ENCODE measurements at places on chromosomes 1 and 21. TPM values are rescaled to one million over a fixed set of nuclear protein-coding genes. Genes with fewer than 3 reads are reported as not detected.

- DNase-seq, result no peak
Measured at GRCh38 chr1:41766546-41766945, 152.2 kb downstream of the HIVEP3 start.

- DNase-seq, result no peak
Measured at GRCh38 chr1:44500181-44501046, 95.4 kb downstream of the RNF220 start.

GRCh38 chr1:159921251-159921650 lies 4.1 kb downstream of the TAGLN2 start:
- DNase-seq, result no peak

GRCh38 chr1:67729872-67730271 lies 44.9 kb downstream of the GADD45A start:
- DNase-seq, result no peak

DNA sequence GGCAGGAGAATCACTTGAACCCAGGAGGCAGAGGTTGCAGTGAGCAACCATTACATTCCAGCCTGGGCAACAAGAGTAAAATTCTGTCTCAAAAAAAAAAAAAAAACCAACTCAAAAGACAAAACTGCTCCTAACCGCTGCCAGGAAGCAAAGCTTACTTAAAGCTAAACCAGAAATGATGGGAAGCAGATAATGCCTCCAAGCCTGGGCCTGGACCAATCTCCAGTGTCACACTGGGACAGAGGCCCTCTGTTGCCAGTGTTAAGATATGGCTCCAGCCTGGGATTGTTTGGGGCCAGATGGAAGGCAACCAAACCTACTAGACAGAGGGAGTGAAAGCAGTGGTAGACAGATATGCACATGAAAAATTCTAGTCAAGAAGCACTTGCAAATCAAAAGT lies 36.9 kb downstream of the NSL1 start:
- DNase-seq, result no peak

GRCh38 chr1:177471244-177471643 lies 300.5 kb downstream of the BRINP2 start:
- no peak for DNase-seq

- no peak for DNase-seq
Measured at GRCh38 chr1:40690771-40691537, 550 bp upstream of the NFYC start.

DNA sequence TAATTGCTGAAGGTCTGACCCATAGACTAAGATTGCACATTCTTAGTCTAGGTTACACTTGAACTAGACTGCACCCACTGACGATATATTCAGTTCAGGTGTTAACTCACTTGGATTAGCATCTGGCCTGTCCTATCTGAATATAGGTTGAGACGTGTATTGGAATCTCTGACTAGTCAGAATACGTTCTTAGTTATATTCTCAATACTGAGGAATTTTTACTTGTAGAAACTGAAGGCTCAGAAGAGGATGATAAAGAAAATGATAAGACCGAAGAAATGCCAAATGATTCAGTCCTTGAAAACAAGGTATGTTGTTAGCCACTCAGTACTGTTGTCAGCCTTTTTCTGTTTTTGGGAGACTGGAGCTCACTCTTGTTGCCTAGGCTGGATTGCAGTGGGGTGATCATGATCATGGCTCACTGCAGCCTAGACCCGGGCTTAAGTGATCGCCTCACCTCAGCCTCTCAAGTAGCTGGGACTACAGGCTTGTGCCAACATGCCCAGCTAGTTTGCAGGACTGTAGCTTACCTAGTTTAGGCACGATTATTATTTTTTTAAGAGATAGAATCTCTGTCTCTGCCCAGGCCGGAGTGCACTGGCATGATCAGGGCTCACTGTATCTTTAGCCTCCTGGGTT lies 10.8 kb downstream of the CCDC17 start:
- no peak for DNase-seq

DNA sequence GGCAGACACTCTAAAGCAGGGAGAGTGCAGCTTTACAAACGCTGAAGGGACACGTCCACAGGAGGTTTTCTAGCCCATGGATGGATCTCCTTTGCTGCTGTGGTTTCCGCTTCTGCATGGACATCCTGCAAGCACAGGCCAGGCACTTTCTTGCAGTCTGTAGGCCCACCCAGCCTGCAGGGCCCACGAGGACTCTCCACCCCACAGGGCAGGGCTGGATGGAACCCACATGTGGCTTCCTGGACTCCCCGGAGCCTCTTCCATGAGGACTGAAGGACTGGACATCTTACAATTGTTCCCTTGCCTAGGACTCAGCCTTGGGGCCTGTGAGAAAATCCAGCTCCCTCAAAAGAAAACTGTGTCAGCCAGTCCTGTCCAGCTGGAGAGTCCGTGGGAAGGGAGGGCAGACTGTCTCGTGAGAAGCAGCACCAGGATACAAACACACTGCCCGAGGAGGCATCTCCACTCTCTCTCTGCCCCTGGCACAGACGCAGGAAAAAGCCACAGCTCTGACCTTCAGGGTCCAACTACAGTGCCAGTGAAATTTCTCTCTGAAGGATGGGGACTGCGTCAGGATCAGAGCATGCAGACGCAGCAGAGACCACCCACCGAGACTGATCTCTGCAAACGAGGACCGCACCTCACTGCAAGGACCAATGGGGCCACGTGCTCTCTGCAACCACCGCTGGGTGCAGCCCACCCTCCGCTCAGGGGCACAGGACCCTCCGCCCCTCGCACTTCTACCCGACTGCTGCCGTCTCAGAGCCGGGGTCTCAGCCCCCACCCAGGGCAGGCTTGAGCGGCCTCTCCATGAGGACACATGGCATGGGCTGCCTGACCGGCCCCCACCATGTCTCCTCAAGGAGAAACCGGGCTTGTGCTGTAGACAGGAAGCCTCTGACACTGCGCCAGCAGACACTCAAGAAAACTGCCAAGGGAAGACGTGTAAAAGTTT lies 130.1 kb downstream of the NPHP4 start:
- DNase-seq, result peak; percentile 72

GRCh38 chr1:41331546-41331917 lies 29.7 kb upstream of the FOXO6 start:
- no peak for DNase-seq

DNA sequence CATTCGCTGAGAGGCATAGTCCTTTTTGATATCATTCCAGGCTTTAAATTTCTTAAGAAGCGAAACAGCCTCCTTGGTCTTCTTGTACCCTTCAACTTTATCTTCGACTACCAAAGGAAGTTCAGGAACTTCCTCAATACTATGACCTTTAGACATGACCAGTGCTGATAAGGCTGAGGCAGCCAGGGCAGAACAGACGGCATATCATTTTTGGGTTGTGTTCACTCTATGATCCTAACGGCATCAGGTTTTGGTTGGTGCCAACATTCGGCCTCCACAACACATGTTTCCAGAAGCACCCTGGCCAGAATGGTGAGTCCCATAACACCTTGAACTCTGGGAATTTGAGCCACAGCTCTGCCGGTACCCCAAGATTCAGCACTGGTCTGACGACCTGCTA lies 31.4 kb upstream of the MYOC start:
- no peak for DNase-seq

GRCh38 chr1:201681375-201681774 lies 142.4 kb downstream of the NAV1 start:
- DNase-seq, result no peak

Gene CFAP45
- total RNA-seq, result 4.7 TPM

Gene CFHR1
- total RNA-seq, result not detected

Gene IFNAR2
- 46.3 TPM for total RNA-seq

Gene MIXL1
- 0.35 TPM for total RNA-seq

Gene SLC25A34
- 1.4 TPM for total RNA-seq

Gene SPATA17
- 1.8 TPM for total RNA-seq

Gene DCST2
- 0.60 TPM for total RNA-seq
